Right forelimb (tissue), 1 donor: ENCODE measurements at places on chromosomes 1 and 21.

GRCh38 chr1:89957107-89957506 lies 37.8 kb upstream of the ZNF326 start:
- DNase-seq: no peak

- DNase-seq: no peak
Measured at GRCh38 chr1:189859385-189859977, 618.2 kb downstream of the BRINP3 start.

GRCh38 chr1:213324859-213325258 lies 273.8 kb downstream of the RPS6KC1 start:
- no peak for DNase-seq

DNA sequence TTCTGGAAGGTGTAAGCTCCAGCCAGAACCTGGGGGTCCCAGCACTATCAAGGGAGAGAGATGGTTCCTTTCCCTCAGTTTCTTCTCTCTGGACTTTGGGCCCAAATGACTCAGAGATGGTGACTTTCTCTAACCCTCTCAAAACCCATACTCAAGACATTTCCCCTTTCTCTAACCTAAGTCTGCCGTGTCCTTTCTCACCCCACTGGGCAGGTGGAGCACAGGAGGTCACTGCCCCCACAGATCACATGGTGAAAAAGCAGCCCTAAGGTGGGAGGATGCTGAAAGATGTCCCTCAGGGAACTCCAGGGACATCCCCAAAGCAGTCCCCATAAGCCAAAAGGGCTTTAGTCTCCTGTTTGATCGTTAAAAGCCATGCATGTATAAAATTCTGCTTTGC lies 173.7 kb downstream of the HIVEP3 start:
- no peak for DNase-seq

DNA sequence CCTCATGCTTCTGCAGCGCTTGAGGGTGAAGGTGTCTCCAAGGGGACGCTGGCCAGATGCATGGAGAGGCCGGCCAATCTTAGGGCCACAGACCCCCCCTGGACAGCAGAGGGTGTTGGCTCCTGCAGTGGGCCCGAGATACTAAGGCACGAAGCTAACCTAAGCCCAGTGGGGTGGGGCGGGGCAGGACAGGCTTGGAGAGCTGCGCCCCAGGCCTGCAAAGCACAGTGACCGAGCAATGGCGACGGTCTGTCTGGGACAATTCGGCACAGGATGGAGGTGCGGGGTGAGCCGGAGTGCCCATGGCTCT lies 1.3 kb downstream of the FNDC10 start:
- no peak for DNase-seq

- no peak for DNase-seq
Measured at GRCh38 chr1:222372221-222372620, 175.7 kb downstream of the HHIPL2 start.

- DNase-seq: no peak
Measured at GRCh38 chr1:48552420-48552819, 80.4 kb upstream of the SPATA6 start.

DNA sequence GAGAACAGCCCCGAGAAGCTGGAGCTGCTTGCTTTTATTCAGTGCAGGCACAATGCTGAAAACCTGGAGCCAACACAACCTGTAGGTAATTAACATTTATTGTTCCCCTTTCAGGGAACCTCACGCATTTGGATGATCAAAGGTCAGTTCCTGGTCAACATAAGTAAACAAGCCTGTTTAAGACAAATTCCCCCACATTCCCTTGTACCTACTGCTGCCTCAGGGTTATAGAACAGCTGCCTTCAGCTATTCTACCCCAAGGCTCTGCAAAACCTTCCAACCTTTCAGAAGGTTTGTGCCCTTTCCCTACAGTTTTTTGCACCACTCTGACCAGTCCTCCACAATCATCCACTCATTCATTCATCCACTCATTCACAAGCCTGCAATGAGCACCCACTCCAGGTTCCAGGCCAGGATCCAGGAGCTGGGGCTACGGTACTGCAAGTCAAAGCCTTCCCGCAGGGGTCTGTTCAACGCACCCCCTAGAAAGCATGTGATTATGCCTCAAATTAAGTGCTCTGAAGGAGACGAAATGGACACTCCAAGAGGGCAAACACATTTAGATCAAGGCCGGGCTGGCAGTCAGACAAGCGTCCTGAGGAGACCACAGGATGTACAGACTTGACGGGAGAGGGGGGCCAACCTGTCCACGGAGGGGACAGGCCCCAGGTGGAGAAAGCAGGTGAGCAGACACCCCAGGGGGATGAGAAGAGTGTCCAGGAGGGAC lies 683.9 kb downstream of the MATN1 start:
- DNase-seq: no peak
